Activated CD8-positive, alpha-beta memory T cell treated with anti-CD3 and anti-CD28 coated beads, Interleukin-2, amount 10 ng/mL, durations not matched to agents 7 days and 5 days (primary cell): ENCODE measurements at places on chromosomes 5 and 9. TPM values are rescaled to one million over a fixed set of nuclear protein-coding genes. Genes with fewer than 3 reads are reported as not detected.

DNA sequence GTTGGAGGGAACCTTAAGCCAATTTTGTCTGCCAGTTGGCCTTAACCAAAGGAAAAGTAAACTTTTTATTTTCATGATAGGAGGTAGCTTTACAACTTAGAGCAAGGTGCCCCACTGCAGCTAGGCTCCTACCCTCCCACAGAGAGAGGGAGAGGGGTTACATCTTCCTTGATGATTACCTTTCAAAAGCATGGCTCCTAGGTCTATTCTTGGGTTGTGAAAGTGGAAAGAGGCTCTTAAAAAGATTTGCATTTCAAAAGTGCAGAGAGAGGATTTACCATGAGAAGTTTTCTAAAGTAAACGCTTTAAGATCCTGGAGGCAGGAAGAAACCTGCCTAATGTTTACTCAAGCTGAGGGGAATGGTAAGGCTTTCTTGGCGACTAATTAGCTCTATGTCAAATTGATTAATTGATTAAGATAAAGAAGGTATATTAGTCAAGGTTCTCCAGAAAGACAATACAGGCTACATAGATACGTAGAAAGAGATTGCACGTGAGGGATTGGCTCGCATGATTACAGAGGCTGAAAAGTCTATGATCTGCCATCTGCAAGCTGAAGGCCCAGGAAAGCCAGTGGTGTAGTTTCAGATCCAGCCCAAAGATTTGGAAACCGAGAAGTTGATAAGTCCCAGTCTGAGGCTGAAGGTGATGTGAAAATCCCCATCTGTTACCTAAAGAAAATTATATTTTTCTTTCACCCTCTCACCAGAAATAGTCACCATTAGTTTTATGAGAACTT is 333.8 kb upstream of the CTNND2 start:
- no peak for DNase-seq

DNA sequence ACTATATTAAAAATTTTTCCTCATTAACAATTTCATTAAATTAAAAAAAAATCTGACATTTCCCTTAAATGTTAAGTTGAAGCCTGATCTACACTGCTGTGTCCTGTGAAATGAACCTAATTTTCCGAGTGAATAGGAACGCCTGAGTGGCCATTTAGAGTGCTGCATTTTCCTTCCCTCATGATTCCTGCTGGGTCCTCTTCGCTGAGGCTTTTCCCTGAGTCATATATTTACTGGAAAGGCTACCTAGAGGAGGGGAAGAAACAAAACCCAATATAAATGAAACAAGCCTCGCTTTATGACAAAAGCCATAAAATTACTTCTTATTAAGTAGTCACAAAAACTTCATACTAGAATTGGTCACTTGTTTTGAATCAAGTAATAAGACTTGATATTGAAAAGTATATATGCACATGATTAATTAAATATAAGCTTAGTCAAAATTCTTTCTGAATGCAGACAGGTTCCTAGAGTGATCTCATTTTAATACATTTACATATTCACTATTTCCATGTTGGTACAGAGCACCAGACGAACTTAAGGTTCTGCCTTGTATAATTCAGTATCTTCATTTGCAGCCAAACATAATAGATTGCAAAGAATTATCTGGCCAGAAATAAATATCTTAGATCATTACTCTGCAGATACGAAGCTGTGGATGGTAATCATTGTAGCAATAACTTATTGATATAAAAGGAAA is 6.3 kb upstream of the ISCA1 start:
- DNase-seq, result no peak

Gene CCDC192
- total RNA-seq, result not detected

DNA sequence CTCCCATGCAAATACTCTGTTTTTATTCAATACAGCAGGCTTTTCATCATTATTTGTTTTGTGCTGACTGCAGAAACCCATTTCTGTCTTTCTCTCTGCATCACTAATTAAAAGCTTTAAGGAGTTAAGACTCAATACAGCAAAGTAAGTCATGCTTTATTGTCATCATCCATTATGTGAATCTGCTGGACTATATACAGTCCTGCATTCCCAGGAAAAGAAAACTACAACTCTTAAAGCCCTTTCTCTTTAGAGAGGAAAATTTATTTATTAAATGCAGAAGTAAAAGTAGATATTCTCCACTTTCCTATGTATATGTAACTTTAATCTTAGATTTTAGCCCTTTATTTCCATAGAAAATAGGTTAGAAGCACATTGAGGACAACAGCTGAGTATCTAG is 706.6 kb upstream of the RGMB start:
- DNase-seq, result no peak

DNA sequence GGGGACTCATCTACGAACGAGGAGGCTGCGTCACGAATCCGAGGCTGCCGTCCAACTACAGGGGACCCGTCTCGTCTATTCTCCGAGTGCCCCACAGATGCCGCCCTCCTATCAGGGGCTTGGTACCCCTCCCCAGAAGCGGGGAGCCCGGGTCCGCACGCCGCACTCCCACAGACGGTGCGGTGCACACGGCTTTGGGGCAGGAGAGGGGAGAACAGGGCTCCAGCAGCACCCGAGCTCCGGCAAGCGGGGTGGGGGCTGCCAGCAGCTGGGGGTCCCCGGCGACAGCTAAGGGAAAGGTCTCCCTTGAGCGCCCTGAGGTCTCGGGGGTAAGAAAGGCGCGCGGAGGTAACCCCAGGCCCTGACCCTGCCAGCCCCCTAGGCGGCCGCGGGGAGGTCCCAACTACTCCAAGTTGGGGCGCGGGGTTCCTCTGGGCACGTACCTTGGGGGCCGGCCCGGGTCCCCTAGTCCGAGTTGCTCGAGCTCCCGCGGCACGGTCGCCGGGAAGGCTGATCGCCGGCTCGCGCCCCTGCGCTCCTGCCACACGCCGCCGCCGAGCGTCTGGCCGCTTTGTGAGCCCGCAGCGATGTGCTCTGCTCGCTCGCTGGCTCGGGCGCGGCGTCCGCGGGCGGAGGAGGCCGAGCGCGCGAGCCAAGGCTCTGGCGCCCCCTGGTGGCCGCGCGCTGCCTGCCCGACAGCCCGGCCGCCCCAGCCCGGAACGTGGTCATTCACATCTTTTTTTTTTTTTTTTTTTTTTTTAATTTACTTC is at the start of gene SPOCK1:
Gene SPOCK1, minus strand, starts transcription at position 591 of the 770 bp plus-strand sequence.
- DNase-seq, result peak; percentile 64

- DNase-seq, result peak; percentile 74
Measured at GRCh38 chr5:149172261-149172660, 31.0 kb downstream of the ABLIM3 start.

DNA sequence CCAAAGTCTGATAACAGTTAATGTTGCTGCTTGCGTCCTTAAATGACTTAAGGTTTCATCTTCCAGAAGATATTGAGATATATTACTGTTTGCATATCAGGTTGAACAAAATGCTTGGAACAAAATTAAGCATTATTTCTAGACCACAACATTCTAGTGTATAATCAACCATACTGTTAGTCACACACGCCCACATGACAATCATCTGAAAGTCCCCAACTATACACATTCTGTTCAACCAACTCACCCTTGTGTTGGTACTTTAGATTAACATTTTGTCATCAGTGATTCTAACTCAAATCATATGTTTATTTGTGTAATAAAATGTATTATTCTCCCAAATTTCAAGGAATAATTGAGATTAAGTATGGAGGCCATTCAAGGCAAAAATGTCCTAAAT is 47.3 kb downstream of the LURAP1L start:
- DNase-seq, result no peak

Gene PCDHGB2
- total RNA-seq, result 0.12 TPM

DNA sequence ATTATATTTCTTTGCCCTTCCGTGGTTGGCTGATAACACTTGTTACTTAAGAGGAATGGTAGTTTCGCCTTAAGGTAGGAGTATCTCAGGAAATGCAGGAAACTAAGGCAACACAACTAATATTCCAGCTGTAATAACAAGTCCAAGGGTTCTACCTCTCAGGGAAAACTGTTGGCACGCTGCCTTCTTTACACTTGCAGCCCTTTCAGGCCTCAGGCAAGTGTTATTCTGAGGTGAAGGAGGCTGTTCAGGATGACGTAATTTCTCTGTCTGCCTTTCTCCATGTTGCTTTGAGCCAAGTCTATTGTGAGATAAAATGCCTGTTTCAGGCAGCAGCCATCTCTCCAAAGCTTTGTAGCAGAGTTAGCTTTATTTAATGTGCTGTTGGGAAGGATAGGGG is 38.0 kb downstream of the VCAN start:
- DNase-seq, result no peak

- no peak for DNase-seq
Measured at GRCh38 chr5:17735761-17736160, 101.5 kb downstream of the TAF11L14 start.

GRCh38 chr9:20015427-20015931 is 226.6 kb upstream of the SLC24A2 start:
- no peak for DNase-seq

Gene PAEP
- not detected for total RNA-seq

DNA sequence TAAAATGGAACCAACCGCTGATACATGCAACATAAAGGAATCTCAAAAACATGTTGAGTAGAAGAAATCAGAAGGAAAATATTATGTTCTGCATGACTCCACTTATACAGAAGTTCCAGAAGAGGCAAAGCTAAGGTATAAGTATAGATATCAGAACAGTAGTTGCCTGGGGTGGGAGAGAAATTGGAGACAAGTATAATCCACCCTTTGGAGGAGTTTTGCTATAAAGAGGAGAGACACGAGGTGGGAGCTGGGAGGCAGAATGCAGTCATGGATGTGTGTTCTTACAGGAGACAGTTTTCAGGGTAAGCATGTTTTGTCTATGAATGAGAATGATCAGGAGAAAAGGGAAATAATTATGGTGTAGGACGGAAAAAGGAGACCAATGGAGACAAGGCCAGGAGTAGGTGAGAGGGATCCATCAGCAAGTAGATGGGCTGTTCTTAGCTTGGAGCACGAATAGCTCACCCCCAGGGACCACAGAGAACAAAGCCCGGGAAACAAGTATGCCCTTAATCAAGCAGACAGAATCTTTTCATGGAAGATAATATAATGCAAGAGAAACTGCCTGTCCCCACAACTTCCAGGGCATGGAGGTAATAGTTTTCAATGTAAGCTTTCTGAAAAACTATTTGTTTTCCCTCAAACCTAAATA is 72.2 kb downstream of the MED27 start:
- DNase-seq, result no peak

Gene EIF4E1B
- total RNA-seq, result not detected

GRCh38 chr5:93153461-93153860 is 427.6 kb downstream of the NR2F1-AS1 start:
- DNase-seq, result no peak

DNA sequence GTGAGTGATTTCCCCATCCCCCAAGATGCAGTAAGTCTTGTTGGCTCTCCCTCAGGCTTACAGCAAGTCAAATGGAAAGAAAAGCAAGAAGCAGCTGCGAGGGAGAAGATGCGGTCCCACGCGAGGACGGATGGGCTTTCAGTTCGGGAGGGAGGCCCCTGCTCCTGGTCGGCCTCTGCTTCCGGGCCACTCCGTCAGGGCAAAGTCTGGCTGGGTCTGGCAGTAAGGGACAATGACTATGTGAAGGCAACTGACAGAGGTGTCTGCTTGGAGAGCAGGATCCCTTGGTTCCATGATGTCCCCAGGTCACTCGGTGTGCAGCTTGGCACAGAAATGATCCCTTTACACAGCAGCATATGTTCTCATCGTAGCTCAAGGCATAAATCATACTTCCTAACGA is 146.7 kb downstream of the HSPA4 start:
- DNase-seq, result no peak

- no peak for DNase-seq
Measured at GRCh38 chr5:11346336-11346735, 557.9 kb downstream of the CTNND2 start.

Gene HRCT1
- not detected for total RNA-seq

DNA sequence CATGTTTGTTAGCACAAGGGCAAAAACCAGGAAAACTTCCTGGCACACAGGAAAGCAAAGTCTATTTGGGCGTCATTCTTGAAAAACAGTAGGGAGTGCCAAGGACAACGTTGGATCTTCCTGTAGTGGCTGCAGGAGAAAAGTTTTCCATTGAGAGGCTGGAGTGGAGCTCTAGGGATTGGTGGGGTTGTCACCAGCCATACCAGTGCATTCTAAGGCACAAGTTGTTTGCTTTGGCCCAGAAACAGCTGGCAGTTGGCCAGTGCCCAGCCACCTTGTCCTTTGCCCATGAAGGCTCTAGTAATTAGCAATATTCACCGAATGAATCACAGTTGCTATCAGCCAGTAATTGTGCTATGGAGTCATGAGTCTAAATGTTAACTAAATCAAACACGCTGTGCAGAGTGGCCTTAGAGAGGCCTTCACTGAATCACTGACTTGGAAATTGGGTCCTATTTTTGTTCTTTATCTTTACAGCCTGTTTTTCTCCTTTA is 26.4 kb downstream of the TNFSF15 start:
- DNase-seq, result no peak

- DNase-seq, result peak; percentile 45
Measured at GRCh38 chr5:103021314-103021713, 98.6 kb downstream of the GIN1 start.

DNA sequence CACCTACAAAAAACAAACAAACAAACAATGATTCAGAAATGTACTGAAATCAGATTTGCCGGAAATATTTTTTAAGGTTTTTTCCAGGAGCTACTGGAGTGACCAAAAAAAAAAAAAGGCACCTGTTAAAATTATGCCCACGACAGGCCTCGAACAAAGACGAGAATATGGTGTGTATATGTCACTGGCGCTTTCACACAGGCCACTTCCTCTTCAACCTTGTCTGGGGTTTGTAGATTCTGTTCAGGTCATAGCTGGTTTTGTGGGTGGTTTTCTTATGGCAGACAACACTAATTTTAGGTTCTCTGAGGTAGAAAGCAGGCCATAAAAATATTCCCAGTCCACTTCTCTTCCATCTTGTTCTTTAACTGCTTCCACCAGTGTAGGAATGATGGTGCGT is 7.0 kb downstream of the NDUFB6 start:
- DNase-seq, result peak; percentile 56

DNA sequence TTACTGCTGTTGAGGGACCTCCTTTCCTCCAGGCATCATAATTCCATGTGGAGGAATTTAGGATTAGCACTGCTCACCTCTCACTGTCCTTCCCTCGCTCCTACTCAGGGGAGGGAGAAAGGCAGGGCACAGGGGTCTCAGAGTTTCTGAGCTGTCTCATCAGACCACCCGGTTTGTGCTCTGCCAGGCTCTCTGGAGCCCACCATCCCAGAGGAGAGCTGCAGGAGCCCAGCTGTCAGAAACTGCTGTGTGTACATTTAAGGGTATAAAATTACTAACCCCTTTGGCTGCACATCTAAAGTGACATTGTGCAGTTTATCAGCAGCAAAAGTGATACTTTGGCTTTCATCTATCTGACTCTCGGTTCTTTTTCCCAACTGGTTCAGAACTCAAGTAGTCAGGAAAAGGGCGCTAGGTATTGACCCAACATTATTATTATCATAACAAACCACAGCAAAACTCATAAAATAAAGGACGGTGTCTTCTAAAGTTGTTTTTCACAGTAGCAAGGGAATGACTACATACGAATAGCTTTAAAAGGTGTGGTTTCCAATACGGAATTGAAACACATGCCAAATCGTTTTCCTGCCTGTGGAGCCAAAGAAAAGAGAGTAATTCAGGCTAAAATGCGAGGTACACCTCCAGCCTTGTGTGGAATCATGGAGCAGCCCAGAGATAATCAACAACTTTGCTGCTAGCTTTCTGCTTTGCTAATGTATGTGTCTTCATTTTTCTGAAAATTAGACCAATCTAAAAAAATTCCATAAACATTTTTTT is 348.1 kb downstream of the TMEM167A start:
- DNase-seq, result no peak
